ENCODE measurements at places on chromosomes 11 and 22. TPM values are rescaled to one million over a fixed set of nuclear protein-coding genes. Genes with fewer than 3 reads are reported as not detected.

GRCh38 chr22:19565382-19566278 is 41.4 kb upstream of the CLDN5 start:
- no peak for DNase-seq
- no peak overlapping the region for H3K27ac ChIP-seq
- H3K4me1 ChIP-seq: no peaks in the 10 kb centered on the region

GRCh38 chr11:93570759-93571413 is 27.7 kb upstream of the SMCO4 start:
- H3K27me3 ChIP-seq: no peaks in the 10 kb centered on the region
- H3K36me3 ChIP-seq: no peaks in the 10 kb centered on the region
- H3K4me3 ChIP-seq: no peak overlapping the region
- peak overlapping the region; percentile 50 for H3K27ac ChIP-seq

DNA sequence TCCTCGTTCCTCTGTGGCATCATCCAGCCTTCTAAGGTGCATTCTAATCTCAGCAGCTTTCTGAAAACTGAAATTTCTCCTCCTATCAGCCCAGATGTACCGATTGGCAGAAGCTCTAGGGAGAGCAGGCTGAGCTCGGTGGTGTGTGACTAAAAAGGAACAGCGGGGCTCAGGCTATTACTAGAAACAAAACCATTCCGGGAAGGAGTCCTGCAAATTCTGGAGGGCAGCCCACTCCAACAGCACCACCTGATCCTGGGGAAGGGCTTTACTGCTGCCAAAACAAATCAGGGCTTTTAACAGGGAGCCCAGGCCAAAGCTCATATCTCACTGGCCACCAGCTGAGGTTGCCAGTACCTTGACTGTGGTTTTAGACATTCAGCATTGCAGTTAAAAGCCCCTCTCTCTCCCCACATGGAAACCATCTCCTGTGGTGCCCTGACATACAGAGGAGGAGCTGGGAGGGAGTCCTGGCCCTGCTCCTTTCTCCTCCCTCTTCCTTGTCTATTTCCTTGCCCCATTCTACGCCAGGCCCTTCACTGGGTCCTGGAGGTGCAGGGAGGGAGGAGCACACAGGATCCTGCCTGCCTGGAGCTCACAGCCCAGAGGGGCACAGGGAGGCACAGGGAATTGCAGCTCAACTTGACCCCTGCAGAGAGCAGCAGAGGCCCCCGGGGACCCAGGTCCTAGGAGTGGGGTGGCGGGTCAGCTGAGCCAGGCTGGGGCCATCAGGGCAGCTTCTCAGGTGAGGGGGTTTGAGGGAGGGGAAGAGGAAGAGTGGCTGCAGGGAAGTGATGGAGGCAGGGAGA is 889 bp downstream of the PLAAT4 start:
- peaks cover 10% of the 10 kb centered on the region for H3K4me1 ChIP-seq
- H3K27me3 ChIP-seq: no peaks in the 10 kb centered on the region
- no peaks in the 10 kb centered on the region for H3K36me3 ChIP-seq
- H3K4me3 ChIP-seq: no peak overlapping the region
- H3K27ac ChIP-seq: peak overlapping the region; percentile 21
- no peak for DNase-seq

- H3K36me3 ChIP-seq: no peaks in the 10 kb centered on the region
- no peak overlapping the region for H3K27ac ChIP-seq
- H3K4me1 ChIP-seq: no peaks in the 10 kb centered on the region
- H3K27me3 ChIP-seq: no peaks in the 10 kb centered on the region
These were observed 63.0 kb downstream of the HORMAD2 start for GRCh38 chr22:30143265-30143664.

DNA sequence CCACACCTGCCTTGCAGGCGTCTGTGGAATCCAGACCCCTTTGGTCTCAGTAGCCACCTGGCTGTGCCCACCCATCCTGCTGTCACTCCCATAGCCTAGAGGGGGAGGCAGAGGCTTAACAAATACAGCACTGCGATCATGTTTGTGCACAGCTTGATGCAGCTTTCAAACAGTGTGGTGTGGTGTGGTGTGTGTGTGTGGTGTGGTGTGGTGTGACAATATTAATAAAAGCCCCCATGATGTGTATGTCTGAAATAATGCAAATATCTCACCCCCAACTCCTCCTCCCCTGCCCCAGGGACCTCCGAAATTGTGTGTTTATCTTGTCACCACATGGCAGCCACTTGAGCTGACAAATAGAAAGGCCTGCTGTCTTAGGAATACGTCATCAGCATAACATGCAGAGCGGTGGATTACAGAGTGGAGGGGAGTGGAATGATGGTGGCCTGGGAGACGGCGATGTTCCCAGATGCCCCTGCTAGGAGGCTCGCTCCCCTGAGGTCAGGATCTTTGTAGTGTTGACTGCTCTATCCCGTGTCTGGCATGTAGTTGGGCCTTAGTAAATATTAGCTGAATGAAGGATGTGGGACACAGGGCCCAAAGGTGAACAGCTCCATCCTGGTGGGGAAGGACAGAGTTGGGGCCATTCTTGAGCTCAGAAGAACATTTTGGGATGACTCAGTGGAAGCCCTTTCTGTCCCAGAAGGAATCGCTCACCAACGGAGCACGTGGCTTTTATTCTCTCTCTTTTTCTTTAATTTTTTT is 2.8 kb downstream of the PDXP start:
- no peaks in the 10 kb centered on the region for H3K27me3 ChIP-seq
- peaks cover 28% of the 10 kb centered on the region for H3K4me1 ChIP-seq
- no peak overlapping the region for H3K4me3 ChIP-seq
- H3K36me3 ChIP-seq: no peaks in the 10 kb centered on the region
- peak; percentile 66 for DNase-seq

GRCh38 chr11:3052109-3052479 is 5.1 kb downstream of the CARS1 start:
- no peaks in the 10 kb centered on the region for H3K27me3 ChIP-seq
- DNase-seq: no peak
- H3K4me3 ChIP-seq: no peak overlapping the region
- H3K36me3 ChIP-seq: no peaks in the 10 kb centered on the region
- peaks cover 15% of the 10 kb centered on the region for H3K4me1 ChIP-seq

DNA sequence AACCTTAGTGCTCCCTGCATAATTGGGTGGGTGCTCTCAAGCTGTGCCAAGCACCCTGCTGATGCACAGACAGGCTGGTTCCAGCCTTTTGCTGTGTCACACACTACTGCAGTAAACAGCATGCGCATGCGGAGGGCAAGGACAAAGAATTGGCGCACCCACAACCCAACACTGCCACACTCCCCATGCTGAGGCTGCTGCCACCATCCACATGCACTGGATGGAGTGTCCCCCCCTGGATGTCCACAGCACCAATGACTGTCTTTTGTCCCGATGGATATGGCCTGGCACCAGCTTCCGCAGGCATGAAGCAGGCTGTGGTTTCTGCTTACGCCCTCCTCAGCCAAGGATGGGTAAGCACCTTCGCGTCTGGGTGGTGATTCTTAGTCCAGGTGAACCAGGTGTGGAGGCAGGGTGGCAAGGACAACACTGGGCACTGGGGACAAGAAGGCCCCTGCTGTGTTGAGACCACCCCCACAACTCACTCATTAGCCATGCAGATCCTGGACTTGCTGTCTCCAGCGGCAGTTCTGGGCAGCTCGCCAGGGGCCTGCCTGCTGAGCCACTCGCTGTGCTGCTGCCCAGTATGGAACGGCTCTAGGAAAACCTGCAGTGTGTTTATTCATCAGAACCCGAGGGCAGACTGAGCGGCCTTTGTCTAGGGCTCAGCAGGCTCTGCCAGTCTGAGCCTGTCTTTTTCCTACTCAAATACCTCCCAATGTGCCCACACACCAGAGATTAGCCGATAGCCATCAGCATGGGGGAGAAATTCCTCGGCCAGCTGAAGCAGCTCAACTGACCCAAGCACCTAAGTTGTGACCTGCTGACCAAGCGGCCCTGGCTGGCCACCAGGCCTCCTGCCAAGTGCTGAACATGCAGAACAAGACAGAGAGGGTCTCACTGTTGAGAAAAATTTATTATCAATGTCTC is 8.2 kb upstream of the NAP1L4 start:
- H3K4me1 ChIP-seq: peaks cover 4% of the 10 kb centered on the region
- peak; percentile 47 for DNase-seq
- H3K36me3 ChIP-seq: no peaks in the 10 kb centered on the region
- H3K4me3 ChIP-seq: no peak overlapping the region

GRCh38 chr22:36440429-36441002 is 40.9 kb downstream of the TXN2 start:
- H3K27me3 ChIP-seq: no peaks in the 10 kb centered on the region
- H3K27ac ChIP-seq: peak overlapping the region; percentile 76

- no peak for DNase-seq
- H3K36me3 ChIP-seq: no peaks in the 10 kb centered on the region
- H3K27me3 ChIP-seq: no peaks in the 10 kb centered on the region
- peaks cover 7% of the 10 kb centered on the region for H3K4me1 ChIP-seq
- no peak overlapping the region for H3K27ac ChIP-seq
These were observed 16.2 kb upstream of the FXYD6 start for GRCh38 chr11:117892651-117893050.

- peak overlapping the region; percentile 100 for H3K27ac ChIP-seq
- peak overlapping the region; percentile 54 for H3K4me3 ChIP-seq
- H3K27me3 ChIP-seq: no peaks in the 10 kb centered on the region
- peaks cover 20% of the 10 kb centered on the region for H3K4me1 ChIP-seq
- DNase-seq: no peak
- no peaks in the 10 kb centered on the region for H3K36me3 ChIP-seq
These were observed 1.3 kb upstream of the KMT5B start for GRCh38 chr11:68214173-68215086.

- no peaks in the 10 kb centered on the region for H3K27me3 ChIP-seq
- peak overlapping the region; percentile 32 for H3K27ac ChIP-seq
- peak; percentile 51 for DNase-seq
- H3K4me1 ChIP-seq: peaks cover 23% of the 10 kb centered on the region
- H3K36me3 ChIP-seq: no peaks in the 10 kb centered on the region
These were observed 188.4 kb downstream of the ADAMTS15 start for GRCh38 chr11:130636722-130637464.

GRCh38 chr11:14186046-14186775 is 172.8 kb downstream of the RRAS2 start:
- DNase-seq: no peak
- H3K36me3 ChIP-seq: no peaks in the 10 kb centered on the region
- no peaks in the 10 kb centered on the region for H3K27me3 ChIP-seq
- H3K27ac ChIP-seq: no peak overlapping the region

DNA sequence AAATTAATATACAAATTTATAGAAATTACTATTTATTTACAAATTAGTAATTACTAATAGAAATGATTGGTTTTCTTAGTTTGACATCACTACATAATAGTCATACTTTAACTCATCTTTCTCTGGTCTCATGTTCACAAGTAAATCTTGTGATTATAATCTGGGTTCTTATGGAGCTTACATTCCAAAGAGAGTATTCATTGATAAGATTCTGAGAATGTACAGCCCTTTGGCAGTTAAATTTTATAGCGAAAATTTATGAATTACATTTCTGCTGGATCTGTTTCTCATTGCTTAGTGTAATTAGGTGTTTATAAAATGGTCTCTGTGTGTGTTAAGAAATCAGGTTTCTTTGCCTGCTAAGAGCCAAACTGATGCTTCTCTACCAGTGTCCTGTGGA is 175.2 kb downstream of the TMEM135 start:
- H3K27ac ChIP-seq: no peak overlapping the region
- DNase-seq: no peak
- H3K4me1 ChIP-seq: no peaks in the 10 kb centered on the region

The PNPLA3 gene
- 14.4 TPM for total RNA-seq

The CD6 gene
- total RNA-seq: 0.08 TPM

The SLC25A1 gene
- total RNA-seq: 162 TPM

The CNTN5 gene
- 10.6 TPM for total RNA-seq

The BACE1-AS gene
- total RNA-seq: 3.9 TPM
